GM12891 (cell line): ENCODE measurements at places on chromosomes 5 and 9.

GRCh38 chr5:85000671-85001070 lies 616.0 kb upstream of the EDIL3 start:
- DNase-seq = no peak

DNA sequence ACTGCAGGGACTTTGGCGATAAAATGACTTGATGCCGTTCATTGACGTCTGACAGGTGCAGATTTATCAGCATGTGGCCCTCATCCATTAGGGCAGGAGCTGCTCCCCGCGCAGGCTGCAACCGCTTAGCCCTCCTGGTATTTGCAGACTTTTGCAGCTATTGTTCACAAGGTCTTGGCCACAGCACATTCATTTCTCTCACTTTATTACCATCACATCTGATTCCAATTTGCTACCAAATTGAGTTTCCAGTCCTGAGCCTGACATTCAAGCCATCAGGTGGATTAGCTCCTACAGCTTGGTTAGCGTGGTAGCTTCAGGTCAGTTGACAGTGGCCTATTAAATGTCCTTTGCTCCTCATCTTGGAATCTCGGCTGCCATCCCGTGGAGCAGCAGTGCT lies 299.2 kb downstream of the CD180 start:
- no peak for DNase-seq

DNA sequence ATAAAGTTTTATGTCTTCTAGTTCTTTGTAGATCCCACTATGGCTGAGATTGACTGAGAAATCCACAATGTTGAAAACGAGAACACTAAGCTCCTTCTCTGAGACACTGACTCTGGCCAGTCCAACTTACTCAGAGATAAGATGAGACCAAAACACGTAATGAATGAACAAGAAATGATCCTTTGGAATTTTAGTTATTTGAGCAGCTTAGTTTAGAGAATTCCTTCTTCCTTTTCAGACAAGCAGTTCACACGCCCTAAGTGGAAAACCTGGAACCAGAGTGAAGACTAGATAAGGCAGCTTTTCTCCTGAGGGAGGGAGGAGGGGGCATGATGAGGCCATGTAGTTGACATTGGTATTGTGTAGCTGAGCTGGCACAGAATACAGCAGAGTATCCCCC lies 139.6 kb downstream of the GABRB2 start:
- no peak for DNase-seq

DNA sequence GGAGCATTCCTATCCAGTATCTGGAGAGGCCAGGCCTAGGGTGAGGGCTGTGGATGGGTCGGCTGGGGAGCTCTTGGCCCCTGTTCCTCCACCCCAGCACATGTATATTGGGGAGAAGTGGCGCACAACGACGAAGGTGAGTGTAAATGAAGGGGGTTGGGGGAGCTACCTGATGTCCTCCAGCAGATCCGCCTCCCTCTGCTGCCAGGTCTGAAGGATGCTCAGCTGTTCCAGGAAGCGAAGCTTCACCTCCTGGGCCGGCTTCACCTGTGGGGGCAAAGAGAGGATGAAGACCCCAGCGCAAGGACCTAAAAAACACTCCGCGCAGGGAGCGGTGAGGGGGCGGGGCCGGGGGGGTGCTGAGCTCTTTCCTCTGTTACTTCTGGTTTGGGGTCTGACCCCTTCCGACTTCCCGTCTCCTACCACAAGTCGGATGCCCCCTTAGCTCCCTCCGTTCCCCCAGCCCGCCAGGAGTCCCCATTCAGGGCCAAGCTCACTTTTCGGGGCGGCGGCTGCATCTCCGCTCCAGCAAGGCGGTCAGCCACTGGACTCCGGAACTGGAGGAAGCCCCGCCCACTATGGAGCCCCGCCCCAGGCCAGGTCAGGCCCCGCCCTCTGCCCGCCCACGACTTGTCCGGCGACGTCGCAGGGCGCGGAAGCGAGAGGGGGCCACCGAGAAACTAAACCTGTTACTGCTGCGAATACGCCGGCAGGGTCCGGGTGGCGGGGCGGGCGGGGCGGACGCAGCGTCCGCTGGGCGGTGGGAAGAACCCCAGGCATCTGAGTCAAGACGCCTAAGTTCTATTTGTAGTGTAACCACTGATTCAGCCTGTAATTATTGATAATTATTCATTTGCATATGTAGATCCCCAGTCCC lies at the start of gene FCHSD1:
FCHSD1 (minus strand) TSS at position 568 of the 877 bp plus-strand sequence; CDS start at position 518, 50 bp downstream.
- DNase-seq = peak; percentile 98

DNA sequence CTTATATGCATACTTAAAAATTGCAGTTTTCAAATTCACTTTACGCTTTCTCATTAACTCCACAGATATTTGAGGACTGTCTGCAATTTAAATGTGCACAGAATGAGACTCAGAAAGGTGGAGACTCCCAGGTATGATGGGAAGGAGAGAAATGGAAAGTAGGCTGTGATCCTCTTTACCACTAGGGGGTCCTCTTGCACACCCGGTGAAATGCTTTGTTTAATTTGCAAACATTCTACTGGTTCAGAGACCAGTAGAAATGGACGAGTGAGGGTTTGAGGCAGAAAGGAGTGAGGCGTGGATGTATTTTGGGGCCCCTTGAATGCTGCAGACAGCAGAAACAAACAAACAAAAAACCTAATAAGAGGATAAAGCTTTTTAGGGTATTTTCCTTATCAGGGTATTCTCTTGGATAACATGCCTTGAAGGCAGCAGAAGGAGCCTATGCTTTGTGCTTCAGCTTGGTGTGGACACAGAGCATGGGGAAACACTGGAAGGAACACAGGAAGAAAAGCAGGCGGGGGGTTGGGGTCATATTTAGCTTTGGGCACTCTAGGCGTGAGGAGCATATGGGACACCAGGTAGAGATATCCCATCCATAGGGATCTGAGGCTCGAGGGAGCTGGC lies 410.1 kb downstream of the DMRT2 start:
- peak; percentile 14 for DNase-seq

DNA sequence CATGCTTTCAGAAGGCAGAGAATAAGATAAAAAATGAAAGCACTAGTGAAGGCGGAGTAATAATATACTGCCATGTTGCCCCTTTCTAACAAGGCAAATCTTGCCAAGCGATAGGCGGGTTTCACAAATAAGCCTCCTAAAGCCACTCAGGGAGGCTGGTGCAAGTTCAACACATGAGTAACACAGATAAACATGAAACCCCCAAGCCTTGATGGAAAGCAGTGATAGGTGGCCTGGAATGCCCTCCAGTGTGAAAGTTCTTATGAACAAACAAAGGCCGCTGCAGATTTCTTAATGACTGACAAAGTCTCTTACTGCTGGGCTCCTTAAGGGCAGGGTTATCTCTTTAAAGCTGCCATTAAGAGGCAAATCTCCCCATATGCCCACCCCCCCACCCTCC lies 154.7 kb downstream of the ZDHHC21 start:
- DNase-seq = no peak

- no peak for DNase-seq
These were observed 156.1 kb upstream of the ADAMTSL1 start for GRCh38 chr9:18317896-18318295.

- no peak for DNase-seq
These were observed 68.2 kb upstream of the NR4A3 start for GRCh38 chr9:99753436-99753835.

- no peak for DNase-seq
These were observed 1.4 kb downstream of the NRG2 start for GRCh38 chr5:140041492-140042392.

DNA sequence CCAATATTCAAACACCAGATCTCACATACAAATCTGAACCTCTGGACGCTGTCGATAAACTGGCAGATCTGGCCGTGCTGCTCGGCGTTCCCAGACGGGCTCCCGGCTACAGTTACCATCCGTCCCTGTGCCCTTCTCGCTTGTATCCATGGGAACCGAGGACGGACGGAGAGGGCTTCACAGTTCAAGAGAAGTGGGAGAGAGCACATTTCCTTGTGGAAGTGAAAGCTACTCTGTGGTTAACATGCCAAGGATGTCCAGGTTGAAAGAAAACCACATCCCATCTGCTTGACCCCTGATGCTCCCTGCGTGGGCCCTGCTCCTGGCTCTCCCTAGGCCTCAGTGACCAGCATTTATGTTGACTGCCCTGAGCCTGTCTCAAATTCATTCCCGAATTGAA lies 6.3 kb upstream of the DBN1 start:
- no peak for DNase-seq

GRCh38 chr5:163163858-163164257 lies 273.5 kb upstream of the CCNG1 start:
- no peak for DNase-seq

DNA sequence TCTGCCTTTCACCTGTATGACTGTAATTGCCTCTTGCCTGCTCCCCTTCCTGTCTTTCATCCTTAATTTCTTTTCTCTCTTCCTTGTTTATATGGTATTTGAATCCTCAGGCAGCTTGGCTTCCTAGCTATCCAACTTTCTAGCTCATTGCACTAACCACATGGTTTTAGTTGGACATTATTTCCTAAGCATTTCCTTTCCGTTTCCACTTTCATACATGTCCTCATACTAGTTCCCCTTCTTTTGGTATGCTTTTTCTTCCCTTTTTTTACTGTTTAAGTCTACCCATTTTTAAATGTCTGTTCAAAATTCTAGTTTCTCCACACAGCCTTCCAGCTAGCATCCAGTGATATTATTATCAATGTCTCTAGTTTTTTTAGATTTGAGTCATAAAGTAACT lies 6.6 kb downstream of the CWC27 start:
- DNase-seq = no peak
